ENCODE measurements at places on chromosomes 3 and 15. TPM values are rescaled to one million over a fixed set of nuclear protein-coding genes. Genes with fewer than 3 reads are reported as not detected.

GRCh38 chr3:152225201-152225600 is 43.5 kb upstream of the MBNL1 start:
- DNase-seq, result no peak

DNA sequence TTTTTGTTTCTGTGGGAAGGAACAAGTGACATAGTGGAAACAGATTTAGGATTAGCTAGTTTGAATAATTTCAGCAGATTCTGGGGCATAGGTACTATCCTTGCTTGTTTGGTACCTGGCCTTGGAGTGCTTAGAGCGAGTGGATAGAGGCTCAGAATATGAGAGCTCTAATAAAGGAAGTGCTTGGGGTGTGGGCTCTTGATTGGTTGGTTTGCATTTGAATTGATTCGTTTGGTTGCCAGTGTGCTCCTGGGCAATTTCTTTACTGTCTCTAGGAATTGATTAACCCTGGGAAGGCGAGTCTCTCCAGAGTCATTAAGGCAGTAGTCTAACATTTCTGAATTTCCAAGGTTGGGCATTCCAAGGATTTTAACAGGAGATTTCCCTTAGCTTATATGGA is 98.0 kb downstream of the DTWD1 start:
- no peak for DNase-seq

Gene DGKG
- total RNA-seq, result 7.3 TPM

Gene ANKUB1
- total RNA-seq, result not detected

Gene ZNF620
- total RNA-seq, result 3.2 TPM
